Spinal cord (tissue), 10 donors: ENCODE measurements at places on chromosomes 1 and 21. TPM values are rescaled to one million over a fixed set of nuclear protein-coding genes. Genes with fewer than 3 reads are reported as not detected.

GRCh38 chr21:17782051-17782450, 37.1 kb downstream of the C21orf91 start:
- no peaks in the 10 kb centered on the region for H3K27me3 ChIP-seq
- DNase-seq = no peak
- no peaks in the 10 kb centered on the region for H3K4me1 ChIP-seq
- H3K36me3 ChIP-seq = no peaks in the 10 kb centered on the region
- no peak overlapping the region for H3K4me3 ChIP-seq
- no peak overlapping the region for H3K27ac ChIP-seq

DNA sequence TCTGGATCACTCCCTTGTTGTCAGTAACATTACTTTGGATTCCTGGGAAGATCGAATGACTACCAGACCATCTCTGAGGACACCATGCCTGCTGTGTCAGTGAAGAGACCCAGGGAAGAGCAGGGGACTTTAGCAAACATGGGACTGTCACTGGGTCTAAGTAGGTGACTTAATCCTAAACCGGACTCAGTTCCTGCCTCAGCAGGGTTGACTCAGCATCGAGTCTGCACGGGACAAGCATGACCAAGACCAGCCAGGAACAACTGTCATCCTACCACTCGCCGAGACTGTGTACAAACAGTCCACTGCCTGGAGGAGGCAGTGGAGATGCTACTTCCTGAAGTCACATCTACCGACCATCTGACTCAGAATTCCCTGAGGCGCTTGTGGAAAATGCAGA, 53.2 kb upstream of the RAB4A start:
- no peak for DNase-seq
- H3K27me3 ChIP-seq = no peaks in the 10 kb centered on the region
- H3K36me3 ChIP-seq = no peaks in the 10 kb centered on the region
- peaks cover 3% of the 10 kb centered on the region for H3K4me1 ChIP-seq
- no peak overlapping the region for H3K27ac ChIP-seq

GRCh38 chr1:24940231-24940630, 10.2 kb upstream of the RUNX3 start:
- H3K27me3 ChIP-seq = peaks cover 20% of the 10 kb centered on the region
- H3K27ac ChIP-seq = no peak overlapping the region
- H3K36me3 ChIP-seq = no peaks in the 10 kb centered on the region
- H3K4me3 ChIP-seq = no peak overlapping the region
- no peaks in the 10 kb centered on the region for H3K4me1 ChIP-seq

DNA sequence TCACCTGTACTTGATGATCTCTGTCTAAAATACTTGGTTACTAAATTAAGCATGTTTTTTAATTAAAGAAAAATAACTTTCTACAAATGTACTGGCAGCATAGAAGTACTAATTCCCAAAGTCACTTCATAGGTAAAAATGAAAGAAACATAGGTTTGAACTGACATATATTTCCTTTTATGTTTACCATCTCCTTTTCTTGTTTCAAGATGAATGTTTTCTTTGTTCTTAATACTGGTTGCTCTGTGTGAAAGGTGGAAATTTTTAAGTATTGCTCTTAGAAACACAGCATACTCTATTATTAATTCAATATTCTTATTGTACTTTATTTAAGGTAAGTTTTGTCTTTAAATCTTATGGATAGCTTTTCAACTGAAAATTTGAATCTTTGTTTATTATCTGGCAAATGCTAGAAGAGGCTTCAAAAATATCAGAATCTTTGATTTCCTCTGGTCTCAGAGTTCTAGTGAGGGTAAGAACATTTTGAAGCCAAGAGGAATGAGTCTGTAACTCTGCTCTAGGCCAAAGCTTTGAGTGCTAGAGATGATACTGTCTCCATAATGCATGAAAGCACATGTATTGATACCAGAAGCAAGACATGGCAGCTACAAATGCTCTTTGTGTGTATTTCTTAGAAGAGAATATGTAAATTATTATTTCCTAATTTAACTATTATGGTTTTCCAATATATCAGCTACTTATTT, 18.2 kb downstream of the RRP15 start:
- peaks cover 4% of the 10 kb centered on the region for H3K4me1 ChIP-seq
- H3K36me3 ChIP-seq = peaks cover 5% of the 10 kb centered on the region
- H3K27me3 ChIP-seq = no peaks in the 10 kb centered on the region
- DNase-seq = no peak
- no peak overlapping the region for H3K27ac ChIP-seq

Gene FAM110D
- polyA plus RNA-seq = 1.8 TPM

Gene IFNLR1
- polyA plus RNA-seq = 0.74 TPM
